ENCODE measurements at places on chromosomes 2 and 18.

- no peak for DNase-seq
These were observed 18.9 kb downstream of the SALL3 start for GRCh38 chr18:78998371-78999071.

GRCh38 chr2:119512946-119513345 lies 11.3 kb downstream of the SCTR start:
- no peak for DNase-seq

DNA sequence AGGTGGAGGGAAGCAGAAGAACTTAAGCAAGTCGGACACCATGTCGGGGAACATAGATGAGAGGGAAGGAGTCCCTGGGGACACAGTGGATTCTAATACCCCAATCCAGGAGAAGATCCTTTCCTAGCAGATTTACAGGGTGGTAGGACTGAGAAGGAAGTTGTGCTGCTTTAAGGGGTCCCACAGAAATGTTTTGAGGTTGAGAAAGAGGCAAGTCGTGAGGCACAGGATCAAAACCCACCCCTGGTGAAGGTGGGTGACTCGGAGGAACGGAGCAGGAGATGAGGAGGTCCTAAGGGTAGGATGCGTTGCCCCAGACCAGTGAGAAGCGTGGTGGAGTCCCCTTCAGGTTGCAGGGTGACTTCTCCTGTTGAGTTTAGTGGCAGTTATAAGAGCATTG lies 32.7 kb downstream of the DCDC2C start:
- no peak for DNase-seq

DNA sequence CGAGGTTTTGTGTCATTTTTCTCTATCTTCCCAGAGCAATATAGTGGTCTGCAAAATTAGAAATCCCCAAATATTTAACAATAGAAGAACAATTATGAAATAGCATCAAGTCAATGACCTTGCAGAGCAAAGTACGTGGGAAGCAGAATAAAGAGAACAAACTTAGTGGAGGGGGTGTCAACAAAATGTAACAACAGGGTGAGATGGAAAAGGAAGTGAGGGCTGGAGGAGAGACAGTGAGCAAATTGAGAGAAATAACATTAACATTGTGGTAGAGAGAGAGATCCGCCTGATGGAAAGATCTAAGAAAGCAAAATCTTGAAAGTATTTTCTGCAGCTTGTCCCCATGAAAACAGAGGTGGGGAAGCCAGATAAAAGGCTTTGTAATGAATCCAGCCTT lies 23.4 kb downstream of the ARHGAP15 start:
- DNase-seq, result no peak

DNA sequence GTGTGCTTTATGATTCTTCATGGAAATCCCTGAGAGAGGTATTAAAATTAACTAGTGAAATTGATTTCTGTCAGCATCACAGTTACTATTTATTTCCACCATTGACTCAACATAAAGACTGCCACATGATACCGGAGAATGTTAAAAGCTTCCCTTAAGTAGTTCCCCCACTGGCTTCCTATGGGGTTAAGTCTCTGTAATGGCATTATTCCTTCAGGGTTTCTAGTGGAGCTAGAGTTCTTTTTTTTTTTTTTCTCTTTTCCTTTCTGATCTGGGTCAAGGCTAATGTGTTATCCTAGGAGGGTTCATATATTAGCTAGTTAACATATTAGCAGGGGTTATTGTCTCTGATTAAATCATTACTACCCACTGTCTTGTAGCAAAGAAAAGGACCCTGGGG lies 1919.1 kb upstream of the PIK3C3 start:
- no peak for DNase-seq

GRCh38 chr18:59264651-59265245 lies 8.5 kb downstream of the RAX start:
- DNase-seq, result no peak

DNA sequence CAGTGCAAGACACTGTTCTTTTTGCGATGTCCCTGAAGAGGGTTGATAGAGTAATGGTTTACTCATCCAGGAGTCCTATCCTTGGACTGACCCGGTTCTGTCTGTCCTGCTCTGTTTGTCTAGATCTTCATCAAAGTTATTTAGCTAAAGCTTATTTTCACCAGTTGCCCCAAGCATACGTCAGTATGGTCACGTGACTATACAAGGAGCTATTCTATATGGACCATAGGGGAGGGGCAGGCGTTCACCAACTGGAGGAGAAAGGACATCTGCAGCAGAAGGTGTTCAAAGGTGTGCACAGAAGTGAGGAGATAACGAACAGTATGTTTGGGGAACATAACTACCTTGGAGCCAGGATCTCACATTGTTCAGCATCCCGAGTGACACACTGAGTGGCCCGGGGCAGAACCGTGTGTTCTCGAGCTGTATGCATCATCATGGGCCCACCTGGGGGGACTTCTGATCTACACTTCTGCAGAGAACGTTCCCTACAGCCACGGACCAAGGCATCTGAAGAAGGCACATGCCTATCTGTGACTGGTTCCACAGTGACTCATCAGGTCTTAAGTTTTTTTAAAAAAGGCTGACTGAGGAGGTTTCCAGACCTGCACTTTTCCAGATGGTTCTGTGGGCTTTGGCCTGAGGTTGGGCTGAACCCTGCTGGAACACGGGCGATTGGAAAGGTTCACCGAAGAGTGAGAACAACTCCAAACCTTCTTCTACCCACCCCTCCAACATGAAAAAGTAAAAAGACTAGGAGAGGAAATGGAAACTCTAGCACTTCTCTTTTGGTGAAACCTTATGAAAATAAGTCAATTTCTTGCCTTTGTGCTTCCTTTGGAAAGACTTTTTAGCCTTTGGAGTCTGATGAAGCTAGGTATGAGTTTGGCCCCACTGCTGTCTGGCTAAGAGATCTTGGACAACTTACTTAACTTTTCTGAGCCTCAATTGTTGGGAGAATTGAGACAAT lies 68.6 kb upstream of the YWHAQ start:
- DNase-seq, result no peak

GRCh38 chr2:177669201-177669600 lies 276.6 kb downstream of the AGPS start:
- DNase-seq, result no peak

DNA sequence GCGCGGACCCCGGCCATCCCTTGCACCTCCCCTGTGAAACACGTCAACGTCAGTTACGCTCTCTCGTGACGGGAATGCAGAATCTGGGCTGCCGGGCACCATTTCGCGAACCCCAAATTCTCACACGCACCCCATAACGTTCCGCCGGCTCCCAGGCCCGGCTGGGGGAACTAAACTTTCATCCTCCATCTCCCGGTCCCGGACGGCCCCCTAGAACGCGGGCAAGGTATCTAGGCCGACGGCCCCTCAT lies 544 bp downstream of the DNAJC27 start:
- no peak for DNase-seq

DNA sequence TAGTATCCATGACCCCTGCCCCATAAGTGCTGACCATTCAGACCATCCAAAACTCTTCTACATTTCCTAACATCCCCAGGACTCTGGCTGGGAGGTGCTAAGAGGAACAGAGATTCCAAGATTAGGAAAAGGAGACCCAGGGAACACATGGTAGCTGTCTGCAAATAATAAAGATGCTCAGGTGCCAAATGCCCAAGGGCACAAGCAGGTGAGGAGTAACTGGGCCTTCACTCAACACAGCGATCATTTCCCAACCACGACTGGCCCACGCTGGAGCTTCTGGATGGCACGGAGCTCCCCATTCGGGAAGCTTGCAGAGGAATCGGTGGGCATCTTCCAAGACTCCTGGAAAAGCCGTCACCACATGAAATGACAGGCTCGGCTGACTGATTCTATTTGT lies 255.9 kb upstream of the SMIM21 start:
- no peak for DNase-seq

DNA sequence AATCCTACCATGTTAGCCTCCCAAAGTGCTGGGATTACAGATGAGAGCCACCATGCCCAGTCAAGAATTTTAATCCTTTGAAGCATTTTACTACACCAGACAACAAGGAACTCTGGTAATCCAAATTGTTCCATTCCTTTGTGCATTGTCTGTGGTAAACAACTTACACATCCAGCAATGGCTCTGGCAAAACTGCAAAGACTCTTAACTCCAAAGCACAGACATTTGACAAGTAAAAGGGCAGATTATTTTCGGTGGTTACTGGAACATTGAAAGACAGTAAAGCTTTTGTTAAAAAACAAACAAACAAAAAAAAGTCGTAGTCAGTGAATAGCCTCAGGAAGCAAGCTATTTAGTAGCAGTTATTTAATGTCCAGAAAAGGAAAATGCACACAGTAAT lies 33.2 kb upstream of the RMND5A start:
- DNase-seq, result no peak

- DNase-seq, result no peak
These were observed 68.1 kb upstream of the CTAGE1 start for GRCh38 chr18:22485808-22486244.

- DNase-seq, result no peak
These were observed 126.8 kb downstream of the ACOXL start for GRCh38 chr2:110858993-110859701.

DNA sequence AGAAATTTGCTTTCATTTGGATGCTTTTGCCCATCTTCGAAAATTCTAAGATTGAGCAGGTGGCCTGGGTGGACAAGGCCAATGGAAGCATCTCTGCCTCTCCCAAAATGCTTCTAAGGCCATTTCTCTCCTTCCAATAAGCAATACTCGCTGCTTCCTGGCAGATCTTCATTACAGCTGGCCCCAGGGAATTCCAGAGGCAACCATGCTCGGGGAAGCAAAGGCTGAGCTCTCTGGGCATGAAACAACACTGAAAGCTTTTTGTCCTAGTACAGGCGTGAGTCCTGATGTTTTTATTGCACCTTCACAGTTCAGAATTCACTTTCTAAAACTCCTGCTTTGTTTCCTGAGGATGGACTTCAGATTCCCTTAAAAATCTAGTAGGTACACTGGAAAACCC lies 11.8 kb upstream of the NEDD4L start:
- no peak for DNase-seq

- no peak for DNase-seq
These were observed 77.9 kb upstream of the SLC66A3 start for GRCh38 chr2:11077411-11077810.

DNA sequence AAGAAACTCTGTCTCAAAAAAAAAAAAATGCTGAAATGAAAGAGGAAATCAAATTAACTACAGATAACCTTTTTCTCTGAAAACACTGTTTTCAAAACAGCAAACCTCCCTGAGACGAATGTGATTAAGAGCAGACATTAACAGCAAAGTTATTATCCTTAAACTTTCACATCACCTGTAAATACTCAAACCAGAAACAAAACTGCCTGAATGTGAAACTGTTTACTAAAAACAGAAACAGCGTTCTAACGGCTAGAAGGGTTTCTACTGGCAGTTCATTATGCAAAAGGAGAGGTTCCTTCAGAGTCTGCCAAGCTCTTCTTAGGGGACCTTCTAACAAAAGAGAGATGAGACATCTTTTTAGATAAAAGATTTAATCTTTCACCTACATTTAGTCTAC lies 45.9 kb downstream of the PNO1 start:
- DNase-seq, result peak; percentile 68

Data from activated CD4-positive, alpha-beta T cell treated with anti-CD3 and anti-CD28 coated beads, Interleukin-2, amount 10 ng/mL, durations not matched to agents 24 days and 14 days (primary cell).